Right kidney (tissue), 9 donors: ENCODE measurements at places on chromosomes 16 and 17.

GRCh38 chr16:473046-474043 is 47.9 kb downstream of the RAB11FIP3 start:
- DNase-seq: no peak

GRCh38 chr17:44911133-44912001 is 3.9 kb downstream of the GFAP start:
- peak; percentile 41 for DNase-seq

- DNase-seq: no peak
These were observed 9.9 kb upstream of the CES3 start for GRCh38 chr16:66950971-66951790.

- no peak for DNase-seq
These were observed 20.2 kb upstream of the C1QL1 start for GRCh38 chr17:44988044-44988942.

GRCh38 chr16:48965386-48965785 is 316.3 kb downstream of the CBLN1 start:
- no peak for DNase-seq

GRCh38 chr16:62392698-62393097 is 356.5 kb upstream of the CDH8 start:
- DNase-seq: no peak

GRCh38 chr16:85625053-85625452 is 11.9 kb downstream of the GSE1 start:
- DNase-seq: no peak
